Stimulated activated CD8-positive, alpha-beta memory T cell treated with anti-CD3 and anti-CD28 coated beads, Interleukin-12 subunit alpha, Interleukin-12 subunit beta, amount 100 ng/mL, for 4 hours (primary cell): ENCODE measurements at places on chromosomes 16 and 17.
A peak's percentile ranks its signal among the peaks of the same experiment; 100 is the strongest.

GRCh38 chr17:13544292-13544691, 57.4 kb downstream of the HS3ST3A1 start:
- no peak for DNase-seq

GRCh38 chr17:37519251-37519985, 29.7 kb downstream of the DUSP14 start:
- no peak for DNase-seq

DNA sequence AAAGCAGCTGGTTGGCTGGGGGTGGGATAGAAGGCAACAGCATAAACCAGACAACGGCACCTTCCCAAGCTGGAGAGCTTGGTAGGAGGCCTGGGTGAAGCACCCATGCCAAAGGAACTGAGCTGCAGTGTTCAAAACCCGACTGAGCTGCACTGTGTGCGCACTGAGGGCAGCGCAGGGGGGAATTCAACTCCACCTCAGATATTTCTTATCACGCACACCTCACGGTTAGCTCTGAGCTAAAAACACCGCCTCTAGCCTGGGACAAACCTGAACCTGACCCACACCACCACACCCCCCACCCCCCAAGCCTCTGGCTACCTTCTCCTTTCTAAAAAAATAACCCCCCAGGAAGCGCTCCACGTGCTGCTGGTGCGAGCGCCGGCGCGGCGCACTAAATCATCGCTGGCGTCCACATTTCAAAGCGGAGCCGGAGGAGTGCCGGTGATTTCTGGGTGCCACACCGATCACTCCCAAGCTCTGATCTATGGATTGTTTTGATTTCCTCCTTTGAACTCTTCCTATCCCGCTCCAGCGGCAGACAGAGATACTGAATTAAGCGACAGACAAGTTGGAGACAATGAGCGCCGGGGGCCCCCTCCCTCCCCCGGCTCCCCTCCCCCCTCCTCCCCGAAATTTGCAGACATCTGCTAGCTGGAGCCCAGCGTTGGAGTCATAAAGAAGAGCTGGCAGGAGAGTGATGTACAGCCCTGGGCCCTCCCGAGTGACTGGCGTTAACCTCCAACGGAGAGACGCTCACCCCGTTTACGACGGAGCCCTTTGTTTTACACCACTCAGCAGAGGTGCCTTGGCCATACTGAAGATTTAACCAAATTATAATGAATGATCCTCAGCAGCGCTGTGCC, 85.0 kb downstream of the NOG start:
- DNase-seq = no peak

DNA sequence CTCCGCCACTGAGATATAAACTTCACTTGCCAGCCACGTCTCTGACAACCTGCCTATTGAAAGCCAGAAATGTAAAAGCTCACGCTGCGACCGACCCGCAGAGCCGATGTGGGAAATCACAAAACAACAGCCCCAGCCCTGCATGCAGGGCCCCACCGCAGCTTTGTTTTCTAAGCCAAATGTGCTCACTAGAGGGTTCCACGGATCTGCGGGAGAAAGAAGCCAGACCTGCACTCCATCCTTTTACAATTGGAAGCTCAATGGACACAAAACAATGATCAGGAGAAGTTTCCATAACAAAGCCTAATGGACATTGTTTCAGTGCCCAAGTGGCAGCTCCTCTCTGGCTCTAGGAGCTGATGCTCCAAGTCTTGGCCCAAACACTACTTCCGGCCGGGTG, 33.1 kb downstream of the WIPI1 start:
- DNase-seq = no peak

GRCh38 chr17:978103-979093, 1.2 kb downstream of the NXN start:
- DNase-seq = no peak

DNA sequence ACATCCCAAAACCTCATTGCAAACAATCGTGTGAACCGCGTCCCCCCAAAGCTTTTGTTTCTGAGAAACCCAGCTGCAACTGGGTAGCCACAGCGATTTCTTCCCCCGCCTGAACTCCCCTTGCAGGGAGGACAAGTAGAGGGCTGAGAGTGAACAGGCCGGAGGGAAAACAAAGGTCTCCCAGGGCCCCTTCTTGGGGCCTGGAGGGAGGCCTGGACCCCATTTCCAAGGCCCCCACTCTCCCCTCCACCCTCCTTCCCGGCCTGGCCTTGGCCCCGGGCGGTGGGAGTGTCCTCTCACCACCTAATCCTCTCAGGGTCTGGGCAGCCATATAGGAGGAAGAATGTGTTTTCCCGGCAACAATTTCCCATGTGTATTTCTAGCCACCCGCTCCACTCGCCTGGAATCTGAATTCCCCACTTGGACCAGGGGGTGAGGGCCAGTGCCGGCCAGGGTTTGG, 2.6 kb downstream of the GLIS2 start:
- DNase-seq = no peak

DNA sequence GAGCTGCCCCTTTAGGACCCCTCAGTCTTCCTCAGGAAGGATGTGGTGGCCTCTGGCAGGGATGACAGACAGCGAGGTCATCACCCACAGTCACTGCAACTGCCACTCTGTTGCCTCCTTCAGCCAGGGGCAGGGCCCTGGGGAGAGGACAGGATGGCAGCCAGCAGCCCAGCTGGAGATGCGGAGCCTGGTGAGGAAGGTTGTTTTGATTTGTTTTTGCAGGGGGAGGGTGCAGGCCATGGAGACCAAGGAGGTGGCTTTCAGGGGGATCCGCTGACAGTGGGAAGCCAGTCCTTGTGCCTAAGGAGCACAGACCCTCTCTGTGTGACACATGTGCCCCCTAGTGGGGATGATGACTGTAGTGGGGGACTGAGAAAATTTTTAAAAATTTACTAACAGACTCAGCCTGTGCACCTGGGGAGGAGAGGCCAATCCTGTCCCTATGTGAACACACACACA, 7.4 kb downstream of the PRCD start:
- DNase-seq = no peak

- DNase-seq = no peak
Measured at GRCh38 chr16:66278111-66278531, 88.4 kb upstream of the CDH5 start.

DNA sequence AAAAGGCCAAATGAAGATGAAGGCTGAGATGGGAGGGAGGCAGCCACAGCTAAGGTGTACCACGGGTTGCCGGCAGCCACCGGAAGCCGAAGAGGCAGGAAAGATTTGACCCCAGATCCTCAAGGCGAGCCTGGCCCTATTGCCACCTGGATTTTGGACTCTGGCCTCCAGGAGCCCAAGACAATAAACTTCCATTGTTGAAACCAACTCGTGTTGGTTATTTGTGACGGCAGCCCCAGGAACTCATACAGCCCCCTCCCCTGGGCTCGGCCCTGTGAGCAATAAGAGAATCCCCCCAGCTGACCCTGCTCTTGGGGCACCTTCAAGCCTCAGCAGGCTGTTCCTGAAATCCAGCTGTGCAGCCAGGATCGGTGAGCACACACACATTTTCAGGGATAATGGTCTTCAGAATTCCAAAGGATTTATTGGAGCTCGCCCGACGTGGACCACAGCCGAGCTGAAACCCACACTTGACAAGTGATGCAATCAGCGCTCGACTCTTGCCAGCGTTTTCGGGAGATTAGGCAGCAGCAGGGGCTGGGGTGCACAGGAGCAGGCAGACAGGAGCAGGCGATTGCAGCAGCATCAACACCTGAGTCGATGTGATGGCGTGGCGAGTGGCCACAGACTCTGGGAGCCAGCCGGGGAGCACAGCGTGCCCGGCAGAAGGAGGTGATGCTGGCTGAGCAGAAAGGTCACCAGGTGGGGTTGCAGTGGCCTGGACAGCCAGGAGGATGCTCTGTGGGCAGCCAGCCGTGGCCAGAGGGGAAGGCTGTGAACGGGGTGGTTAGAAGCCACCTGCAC, 22.4 kb upstream of the CBX4 start:
- no peak for DNase-seq

DNA sequence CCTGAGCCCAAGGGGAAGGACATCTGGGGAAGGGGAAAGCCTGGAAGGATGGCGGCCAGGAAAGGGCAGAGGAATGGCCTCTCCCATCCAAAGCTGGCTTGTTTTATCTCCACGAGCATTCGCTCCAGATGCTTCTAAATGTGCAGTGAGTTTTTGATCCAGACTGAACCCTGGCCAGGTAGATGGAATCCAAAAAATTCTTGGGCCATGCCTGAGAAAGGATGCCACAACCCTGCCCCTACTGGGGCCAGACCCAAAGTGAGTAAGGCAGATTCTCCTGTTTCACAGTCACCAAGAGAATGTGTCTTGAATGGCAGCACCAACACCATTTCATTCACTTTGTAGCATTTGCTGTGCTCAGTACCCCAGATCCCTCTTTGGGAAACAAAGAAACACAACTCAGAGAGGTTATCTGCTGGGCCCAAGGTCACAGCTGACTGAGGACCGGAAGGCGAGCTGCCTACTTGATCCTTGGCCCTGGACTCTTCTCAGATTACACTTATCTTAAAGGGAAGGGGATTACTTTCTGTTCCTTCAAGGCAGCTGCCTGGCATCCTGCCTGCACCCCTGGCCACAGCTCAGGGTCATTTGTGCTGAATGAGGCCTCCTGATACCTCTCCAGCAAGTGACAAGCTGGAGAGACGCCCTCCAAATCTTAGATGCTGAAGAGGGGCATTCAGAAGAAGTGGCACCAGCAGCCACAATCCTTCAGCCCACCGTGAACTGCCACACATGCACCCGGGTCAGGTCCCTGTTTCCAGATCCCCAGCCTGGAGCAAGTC, 3.6 kb downstream of the LRRC75A start:
- DNase-seq = no peak

GRCh38 chr16:84332975-84333684, 35.2 kb upstream of the ATP2C2 start:
- DNase-seq = no peak

- no peak for DNase-seq
Measured at GRCh38 chr16:59249011-59249410, 514.9 kb upstream of the GOT2 start.

GRCh38 chr17:4800462-4801196, 1.5 kb downstream of the C17orf114 start:
- no peak for DNase-seq

GRCh38 chr16:68732042-68732680, 4.9 kb upstream of the CDH1 start:
- DNase-seq = no peak

- DNase-seq = no peak
Measured at GRCh38 chr16:80893686-80894085, 89.3 kb upstream of the CDYL2 start.

DNA sequence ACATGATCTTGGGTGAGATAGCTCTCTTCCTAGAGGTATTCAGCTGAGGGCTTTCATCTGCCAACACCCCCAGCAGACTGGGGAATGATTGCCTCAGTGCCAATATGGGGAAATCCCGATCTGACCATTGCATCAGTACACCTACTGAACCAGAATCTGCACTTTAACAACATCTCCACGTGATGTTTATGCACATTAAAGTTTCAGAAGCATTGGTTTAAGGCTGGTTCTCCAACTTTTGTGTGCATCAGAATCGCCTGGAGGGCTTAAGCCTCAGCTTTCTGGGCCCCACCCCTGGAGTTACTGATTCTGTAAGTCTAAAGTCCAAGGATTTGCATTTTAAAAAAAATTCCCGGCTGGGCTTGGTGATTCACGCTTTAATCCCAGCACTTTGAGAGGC, 123.6 kb upstream of the MED13 start:
- no peak for DNase-seq

DNA sequence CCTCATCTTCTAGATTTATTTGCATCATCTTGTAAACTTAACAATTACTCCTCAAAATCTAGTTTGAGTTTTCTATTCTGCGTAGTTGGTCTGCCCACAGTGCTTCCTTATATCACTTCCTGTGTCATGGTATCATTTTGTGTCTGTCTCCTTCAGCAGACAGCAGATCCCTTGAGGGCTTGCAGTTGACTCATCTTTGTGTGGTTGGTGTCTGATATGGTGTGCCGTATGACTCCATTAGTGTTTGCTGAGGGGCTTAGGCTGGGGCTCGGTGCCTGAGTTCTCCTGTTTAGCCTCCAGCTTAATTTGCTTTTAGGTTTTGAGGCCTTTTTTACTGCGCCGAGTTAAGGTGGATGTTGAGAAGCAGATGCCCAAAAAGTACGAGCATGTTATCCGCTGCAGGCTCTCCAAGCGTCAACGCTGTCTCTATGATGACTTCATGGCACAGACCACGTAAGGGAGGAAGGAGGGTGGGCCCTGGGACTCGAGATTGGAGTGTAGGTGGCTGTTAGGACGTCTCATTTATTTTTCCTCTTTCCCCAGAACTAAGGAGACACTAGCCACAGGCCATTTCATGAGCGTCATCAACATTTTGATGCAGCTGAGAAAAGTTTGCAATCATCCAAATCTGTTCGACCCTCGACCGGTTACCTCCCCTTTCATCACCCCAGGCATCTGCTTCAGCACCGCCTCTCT, 16.9 kb downstream of the SRCAP start:
- peak; percentile 24 for DNase-seq

DNA sequence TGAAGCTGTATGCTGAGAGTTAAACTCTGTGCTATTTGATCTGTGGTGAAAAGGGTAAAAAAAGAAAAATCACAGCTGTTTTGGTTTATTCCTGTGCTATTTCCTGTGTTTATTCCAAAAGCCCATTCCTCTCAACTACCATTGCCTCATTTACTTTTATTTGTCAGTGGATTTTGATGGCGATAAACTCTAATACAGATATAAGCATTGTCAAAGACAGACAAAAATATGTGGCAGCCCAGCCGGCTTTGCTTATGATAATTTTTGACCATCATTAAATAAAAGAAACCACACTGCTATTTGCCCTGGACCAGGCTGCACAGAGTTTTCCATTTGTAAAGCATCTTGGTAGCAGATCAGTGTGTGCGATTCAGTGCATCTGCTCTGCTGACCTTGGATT, 473.6 kb upstream of the ASIC2 start:
- no peak for DNase-seq

DNA sequence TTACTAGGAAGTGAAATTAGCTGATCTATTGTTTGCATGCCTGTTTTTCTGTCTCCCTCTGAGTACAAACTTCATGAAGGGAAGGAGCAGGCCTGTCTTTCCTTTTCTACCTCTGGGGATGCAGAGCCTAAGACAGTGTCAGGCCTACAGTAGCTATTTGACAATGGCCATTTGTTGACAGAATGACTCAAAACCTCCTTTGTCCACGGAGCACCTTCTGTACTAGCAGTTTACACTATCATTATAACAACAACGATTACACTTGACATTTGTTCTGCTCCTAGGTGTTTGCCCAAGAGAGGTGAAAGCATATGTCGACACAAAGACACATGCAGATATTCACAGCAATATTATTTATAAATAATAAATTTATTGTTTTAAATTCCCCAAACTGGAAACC, 132.3 kb upstream of the IRX3 start:
- DNase-seq = no peak

DNA sequence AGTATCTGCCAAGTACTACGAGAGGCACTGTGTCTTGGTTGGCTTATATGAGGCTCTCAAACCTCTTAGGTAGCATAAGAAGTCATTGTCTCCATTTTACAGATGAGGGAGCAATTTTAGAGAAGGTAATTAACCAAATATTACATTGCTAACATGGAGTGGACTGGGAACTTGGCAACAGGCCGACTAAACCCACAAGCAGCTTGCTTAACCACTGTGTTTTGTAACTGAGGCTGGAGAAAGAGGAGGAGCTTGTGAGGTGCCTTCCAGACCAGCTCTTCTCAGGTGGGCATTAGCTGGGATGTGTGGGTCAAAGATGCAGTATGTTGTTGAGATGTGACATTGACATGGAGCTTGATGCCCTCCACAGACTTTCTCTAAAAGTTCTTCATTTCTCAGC, 835.6 kb upstream of the RBFOX1 start:
- DNase-seq = no peak

GRCh38 chr17:14596224-14596623, 295.3 kb downstream of the HS3ST3B1 start:
- no peak for DNase-seq

- no peak for DNase-seq
Measured at GRCh38 chr17:64551461-64551860, 44.7 kb downstream of the CEP95 start.

GRCh38 chr17:10013365-10014112, 108.5 kb upstream of the RCVRN start:
- DNase-seq = no peak
